ENCODE measurements at places on chromosomes 16 and 17.

- no peaks in the 10 kb centered on the region for H3K27me3 ChIP-seq
- no peak for DNase-seq
- H3K27ac ChIP-seq = peak overlapping the region; percentile 41
- peaks cover 27% of the 10 kb centered on the region for H3K36me3 ChIP-seq
- H3K4me1 ChIP-seq = no peaks in the 10 kb centered on the region
- H3K4me3 ChIP-seq = no peak overlapping the region
Measured at GRCh38 chr17:18888766-18889290, 30.9 kb downstream of the PRPSAP2 start.

GRCh38 chr17:37642681-37643080 is 565 bp downstream of the DDX52 start:
- peak overlapping the region; percentile 97 for H3K4me3 ChIP-seq
- H3K27me3 ChIP-seq = peaks cover 2% of the 10 kb centered on the region
- no peak for DNase-seq
- H3K36me3 ChIP-seq = peaks cover 6% of the 10 kb centered on the region
- H3K4me1 ChIP-seq = peaks cover 18% of the 10 kb centered on the region

- H3K27me3 ChIP-seq = peaks cover 9% of the 10 kb centered on the region
- peak overlapping the region; percentile 85 for H3K27ac ChIP-seq
- peak overlapping the region; percentile 90 for H3K4me3 ChIP-seq
Measured at GRCh38 chr17:29177871-29178749, 2.1 kb downstream of the MYO18A start.

GRCh38 chr17:78684026-78684425 is 98.0 kb downstream of the CYTH1 start:
- no peak overlapping the region for H3K27ac ChIP-seq
- H3K27me3 ChIP-seq = peaks cover 11% of the 10 kb centered on the region
- peaks cover 39% of the 10 kb centered on the region for H3K36me3 ChIP-seq

GRCh38 chr17:7717756-7718350 is 309 bp downstream of the DNAH2 start:
- DNase-seq = no peak
- H3K4me1 ChIP-seq = peaks cover 33% of the 10 kb centered on the region
- H3K27ac ChIP-seq = peak overlapping the region; percentile 52
- peak overlapping the region; percentile 84 for H3K4me3 ChIP-seq
- peaks cover 2% of the 10 kb centered on the region for H3K27me3 ChIP-seq

DNA sequence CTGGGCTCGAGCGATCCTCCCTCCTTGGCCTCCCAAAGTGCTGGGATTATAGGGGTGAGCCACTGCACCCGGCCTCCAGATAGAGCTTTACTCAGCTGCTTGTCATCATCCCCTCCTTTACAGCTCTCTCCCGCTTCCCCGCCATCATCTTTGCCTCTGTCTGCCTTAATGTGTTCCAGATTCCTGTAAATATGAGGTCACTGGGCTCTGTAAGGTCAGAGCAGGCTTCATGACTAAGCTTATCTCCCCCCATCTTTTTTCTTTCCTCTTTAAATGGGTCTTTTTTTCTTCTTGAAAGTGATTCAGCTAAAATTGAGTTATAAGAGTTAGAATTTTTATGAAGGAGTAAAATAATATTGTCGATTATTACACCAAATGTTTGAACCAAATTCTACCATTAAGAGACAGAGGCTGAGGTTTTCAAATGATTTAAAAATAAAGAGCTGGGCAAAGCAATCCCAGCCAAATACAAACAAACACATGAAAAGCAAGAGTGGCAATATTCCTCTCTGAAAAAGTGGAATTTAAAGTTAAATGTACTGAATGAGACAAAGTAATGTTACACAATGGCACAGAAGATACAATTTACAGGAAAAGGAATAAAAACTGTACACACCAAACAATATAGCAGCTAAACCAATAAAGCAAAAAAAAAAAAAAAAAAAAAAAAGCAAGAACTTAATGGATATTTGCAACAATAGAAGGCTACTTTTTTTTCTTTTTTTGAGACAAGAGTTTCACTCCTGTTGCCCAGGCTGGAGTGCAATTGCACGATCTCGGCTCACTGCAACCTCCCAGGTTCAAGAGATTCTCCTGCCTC is 62.1 kb downstream of the CRISPLD2 start:
- H3K4me3 ChIP-seq = no peak overlapping the region
- DNase-seq = no peak
- H3K36me3 ChIP-seq = no peaks in the 10 kb centered on the region
- H3K27ac ChIP-seq = no peak overlapping the region

DNA sequence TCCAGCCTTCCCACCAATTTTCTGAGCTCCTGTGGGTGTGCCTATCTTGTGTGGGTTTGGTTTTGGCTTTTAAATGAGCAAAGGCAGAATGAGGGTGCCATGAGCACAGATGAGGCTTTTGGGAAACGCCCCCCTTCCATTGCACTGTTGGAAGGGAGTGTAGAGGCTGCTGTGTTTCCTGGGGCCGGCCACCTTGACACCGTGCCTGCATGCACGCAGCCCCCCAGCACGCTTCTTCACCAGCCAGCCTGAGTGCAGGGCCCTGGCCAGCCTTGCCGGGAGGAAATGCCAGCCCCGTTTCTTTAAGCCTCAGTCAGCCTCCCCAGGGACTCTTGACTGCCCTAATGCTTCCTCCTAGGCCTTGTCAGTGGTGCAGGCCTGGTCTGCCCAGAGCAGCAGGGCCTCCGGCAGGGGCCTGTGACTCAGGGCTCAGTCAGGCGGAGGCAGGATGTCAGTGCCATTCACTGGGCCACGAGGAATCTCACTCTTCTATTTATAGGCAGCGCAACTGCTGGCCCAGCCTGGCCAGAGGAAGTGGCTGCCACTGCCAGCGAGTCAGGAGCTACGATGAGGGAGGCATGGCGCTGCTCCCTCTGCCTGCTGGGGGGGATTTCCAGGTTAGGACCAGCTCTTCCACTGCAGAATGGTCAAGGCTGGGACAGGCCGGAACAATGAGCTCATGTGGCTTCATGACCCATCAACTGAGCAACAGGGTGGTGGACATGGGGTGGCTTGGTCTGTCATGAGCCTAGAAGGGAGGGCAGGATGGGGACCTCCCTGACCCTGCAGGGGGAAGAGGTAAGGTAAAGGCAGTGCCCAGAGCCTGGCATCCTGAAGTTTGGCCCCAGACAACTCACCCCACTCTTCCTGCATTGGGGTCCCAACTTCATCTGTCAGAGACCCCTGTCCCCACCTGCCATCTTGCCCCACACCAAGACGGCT is 205.2 kb downstream of the RAB11FIP4 start:
- H3K27me3 ChIP-seq = no peaks in the 10 kb centered on the region
- peaks cover 13% of the 10 kb centered on the region for H3K36me3 ChIP-seq
- H3K27ac ChIP-seq = no peak overlapping the region
- H3K4me1 ChIP-seq = peaks cover 12% of the 10 kb centered on the region
- no peak overlapping the region for H3K4me3 ChIP-seq

- peak overlapping the region; percentile 97 for H3K27ac ChIP-seq
- peaks cover 52% of the 10 kb centered on the region for H3K27me3 ChIP-seq
- peaks cover 31% of the 10 kb centered on the region for H3K4me1 ChIP-seq
Measured at GRCh38 chr17:8222380-8222629, 11.9 kb upstream of the AURKB start.

DNA sequence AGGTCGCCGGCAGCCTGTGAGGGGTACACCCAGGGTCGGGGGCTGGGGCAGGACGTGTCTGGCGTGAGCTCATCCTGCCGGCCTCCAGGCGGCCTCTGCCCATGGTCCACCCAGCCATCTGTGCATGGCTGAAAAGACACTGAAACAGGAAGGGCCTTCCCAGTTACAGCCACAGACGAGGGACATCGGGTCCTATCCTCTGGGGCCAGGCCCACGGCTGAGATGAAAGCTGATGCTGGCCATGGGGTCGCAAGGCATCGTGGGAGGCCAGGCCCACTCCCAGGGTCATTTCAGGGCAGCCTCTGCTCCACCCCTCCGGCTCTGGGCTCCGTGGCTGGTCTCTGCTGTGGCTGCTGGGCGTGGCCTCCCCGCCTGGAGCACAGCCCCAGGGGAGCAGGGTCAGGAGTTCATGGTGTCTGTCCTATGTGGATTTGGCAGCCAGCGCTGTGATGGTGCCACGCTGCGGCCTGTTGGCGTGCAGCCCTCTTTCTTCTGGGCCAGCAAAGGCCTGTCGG is 16.6 kb upstream of the ATP6V0C start:
- DNase-seq = no peak
- H3K4me3 ChIP-seq = peak overlapping the region; percentile 1
- H3K36me3 ChIP-seq = peaks cover 7% of the 10 kb centered on the region
- peaks cover 7% of the 10 kb centered on the region for H3K27me3 ChIP-seq
- H3K4me1 ChIP-seq = no peaks in the 10 kb centered on the region
- H3K27ac ChIP-seq = no peak overlapping the region

DNA sequence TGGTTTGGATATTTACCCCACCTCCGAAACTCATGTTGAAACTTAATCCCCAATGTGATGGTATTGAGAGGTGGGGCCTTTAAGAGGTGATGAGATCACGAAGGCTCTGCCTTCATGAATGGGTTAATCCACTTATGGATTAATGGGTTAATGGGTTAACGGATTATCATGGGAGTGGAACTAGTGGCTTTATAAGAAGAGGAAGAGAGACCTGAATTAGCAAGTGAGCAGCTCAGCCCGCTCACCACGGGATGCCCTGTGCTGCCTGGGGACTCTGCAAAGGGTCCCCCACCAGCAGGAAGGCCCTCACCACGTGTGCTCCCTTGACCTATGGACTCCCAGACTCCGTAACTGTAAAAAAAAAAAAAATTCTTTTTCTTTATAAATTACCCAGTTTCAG is 16.5 kb upstream of the GPRC5B start:
- H3K36me3 ChIP-seq = no peaks in the 10 kb centered on the region
- peaks cover 2% of the 10 kb centered on the region for H3K4me1 ChIP-seq
- H3K4me3 ChIP-seq = no peak overlapping the region
- H3K27ac ChIP-seq = no peak overlapping the region

- H3K27me3 ChIP-seq = no peaks in the 10 kb centered on the region
- no peak for DNase-seq
- no peak overlapping the region for H3K4me3 ChIP-seq
- H3K27ac ChIP-seq = no peak overlapping the region
- H3K4me1 ChIP-seq = peaks cover 15% of the 10 kb centered on the region
Measured at GRCh38 chr16:78176435-78176834, 77.0 kb downstream of the WWOX start.

DNA sequence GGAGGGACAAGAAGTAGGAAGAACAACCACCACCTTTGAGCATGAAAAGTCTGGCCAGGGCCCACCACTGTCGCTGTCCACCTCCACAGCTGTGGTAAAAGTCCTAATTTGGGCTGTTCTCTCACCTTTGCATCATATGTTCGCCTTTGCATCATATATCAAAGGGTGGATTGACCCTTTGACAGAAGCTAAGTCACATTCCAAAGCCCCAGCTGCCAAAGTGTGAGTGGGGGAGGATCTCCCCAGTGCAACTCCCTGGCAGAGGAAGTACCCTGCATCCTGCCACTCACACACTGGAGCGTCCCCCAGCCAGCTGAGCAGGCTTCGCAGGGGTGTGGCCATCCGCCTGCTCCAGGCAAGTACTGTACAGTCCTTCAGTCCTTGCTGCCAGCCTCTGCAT is 12.7 kb upstream of the SPECC1 start:
- peak; percentile 33 for DNase-seq
- H3K27ac ChIP-seq = no peak overlapping the region
- no peaks in the 10 kb centered on the region for H3K27me3 ChIP-seq
- peaks cover 12% of the 10 kb centered on the region for H3K4me1 ChIP-seq

DNA sequence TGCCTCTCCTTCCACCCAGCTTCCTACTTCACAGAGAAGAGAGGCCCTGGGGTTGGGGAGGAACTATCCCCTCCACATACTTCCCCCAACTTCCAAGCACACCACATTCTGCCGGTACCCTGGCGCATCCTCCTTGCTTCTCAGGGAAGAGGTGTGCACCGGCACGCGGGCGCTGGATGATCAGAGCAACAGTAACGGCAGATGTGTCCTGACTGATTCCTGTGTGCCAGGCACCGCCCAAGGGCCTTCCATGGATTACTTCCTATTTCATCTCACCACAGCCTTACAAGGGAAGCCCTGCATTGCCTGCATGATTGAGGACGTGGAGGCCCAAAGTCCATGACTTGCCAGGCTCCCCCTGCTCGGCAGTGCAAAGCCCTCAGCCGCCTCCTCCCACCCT is 21.1 kb upstream of the MLKL start:
- H3K27me3 ChIP-seq = peaks cover 10% of the 10 kb centered on the region
- H3K27ac ChIP-seq = no peak overlapping the region
- H3K4me3 ChIP-seq = no peak overlapping the region

DNA sequence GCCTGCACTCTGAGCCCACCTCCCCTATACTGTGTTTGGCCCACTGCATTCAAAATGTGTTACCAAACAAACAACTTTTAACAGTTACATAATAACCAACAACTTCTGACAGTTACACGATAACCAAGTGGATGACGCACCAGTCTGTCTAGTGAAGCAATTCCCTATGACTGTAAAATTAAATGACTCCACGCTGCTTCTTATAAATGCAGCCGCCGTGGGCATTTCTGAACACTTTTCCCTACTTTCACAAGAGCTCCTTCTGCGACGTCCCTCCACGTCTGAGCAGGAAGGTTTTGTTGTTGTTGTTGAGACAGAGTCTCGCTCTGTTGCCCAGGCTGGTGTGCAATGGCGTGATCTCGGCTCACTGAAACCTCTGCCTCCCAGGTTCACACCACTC is 27.6 kb downstream of the ZNF276 start:
- no peak overlapping the region for H3K4me3 ChIP-seq
- H3K36me3 ChIP-seq = peaks cover 15% of the 10 kb centered on the region
- no peak for DNase-seq
- H3K27me3 ChIP-seq = peaks cover 6% of the 10 kb centered on the region
- no peak overlapping the region for H3K27ac ChIP-seq

DNA sequence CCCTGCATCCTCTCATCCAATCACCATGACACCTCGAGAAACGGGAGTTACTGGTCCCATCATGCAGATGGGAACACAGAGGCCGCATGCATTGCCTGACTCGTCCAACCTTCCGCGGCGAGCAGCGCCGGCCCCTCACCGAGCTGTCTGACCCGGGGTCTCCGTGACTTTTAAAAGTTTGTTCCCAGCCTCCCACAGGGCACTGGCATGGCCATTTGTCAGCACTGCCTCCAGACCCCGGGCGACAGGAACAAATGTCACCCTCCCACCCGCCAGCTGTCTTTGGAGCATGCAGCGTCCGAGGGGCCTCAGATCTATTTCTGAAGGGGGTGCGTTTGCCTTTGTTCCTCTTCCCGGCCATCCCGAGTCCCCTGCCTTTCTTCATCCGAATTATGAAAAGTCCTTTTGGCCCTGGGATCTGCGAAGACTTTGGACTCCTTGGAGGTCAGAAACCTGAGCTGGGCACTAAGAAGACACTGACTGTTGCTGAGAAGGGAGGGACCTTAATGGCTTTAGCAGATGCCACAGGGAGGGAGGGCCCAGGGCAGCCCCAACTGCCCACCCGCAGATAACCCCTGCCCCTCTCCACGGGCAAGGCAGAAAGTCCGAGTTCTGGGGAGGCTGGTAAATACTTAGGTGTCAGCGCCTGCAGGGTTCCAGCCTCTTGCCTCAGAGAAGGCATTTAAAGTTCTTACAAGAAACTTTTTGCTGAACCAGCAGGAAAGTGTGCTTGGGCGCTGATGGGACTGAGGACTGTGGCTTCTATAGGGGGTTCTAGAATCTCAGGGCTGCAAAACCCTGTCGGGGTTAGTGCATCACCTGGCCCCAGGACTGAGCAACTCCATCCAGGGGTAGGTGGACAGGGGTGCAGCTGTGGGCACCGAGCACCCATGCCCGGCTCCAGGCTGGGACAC is 348.1 kb downstream of the FOXL1 start:
- H3K4me1 ChIP-seq = peaks cover 39% of the 10 kb centered on the region
- no peak overlapping the region for H3K27ac ChIP-seq
- no peak overlapping the region for H3K4me3 ChIP-seq
- no peak for DNase-seq

- no peak overlapping the region for H3K4me3 ChIP-seq
- H3K27me3 ChIP-seq = peaks cover 10% of the 10 kb centered on the region
- H3K36me3 ChIP-seq = peaks cover 4% of the 10 kb centered on the region
Measured at GRCh38 chr16:10070591-10070990, 111.6 kb downstream of the GRIN2A start.

GRCh38 chr16:87778476-87778829 is 12.7 kb upstream of the KLHDC4 start:
- H3K27me3 ChIP-seq = no peaks in the 10 kb centered on the region
- no peak overlapping the region for H3K4me3 ChIP-seq
- DNase-seq = no peak
